ENCODE measurements at places on chromosomes 16 and 17.

DNA sequence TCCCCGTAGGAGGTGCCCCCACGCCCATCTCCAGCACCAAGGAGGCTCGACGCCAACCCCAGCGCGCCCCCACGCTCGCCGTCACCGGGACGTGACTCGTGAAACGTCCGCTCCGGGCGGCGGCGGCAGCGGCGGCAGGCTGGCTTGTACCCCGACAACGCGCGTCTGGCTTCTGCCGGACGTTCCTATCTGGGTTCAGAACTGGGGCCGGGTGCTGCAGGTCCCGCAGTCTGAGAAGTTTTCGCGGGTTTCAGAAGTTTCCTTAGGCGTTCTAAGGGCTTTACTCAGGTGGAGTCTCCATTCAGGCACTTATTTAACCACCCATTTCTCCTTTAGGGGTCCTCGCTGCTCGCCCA is 672 bp upstream of the ALKBH5 start:
- no peak for DNase-seq

- no peak for DNase-seq
These were observed 20.9 kb upstream of the STH start for GRCh38 chr17:45977976-45978626.

DNA sequence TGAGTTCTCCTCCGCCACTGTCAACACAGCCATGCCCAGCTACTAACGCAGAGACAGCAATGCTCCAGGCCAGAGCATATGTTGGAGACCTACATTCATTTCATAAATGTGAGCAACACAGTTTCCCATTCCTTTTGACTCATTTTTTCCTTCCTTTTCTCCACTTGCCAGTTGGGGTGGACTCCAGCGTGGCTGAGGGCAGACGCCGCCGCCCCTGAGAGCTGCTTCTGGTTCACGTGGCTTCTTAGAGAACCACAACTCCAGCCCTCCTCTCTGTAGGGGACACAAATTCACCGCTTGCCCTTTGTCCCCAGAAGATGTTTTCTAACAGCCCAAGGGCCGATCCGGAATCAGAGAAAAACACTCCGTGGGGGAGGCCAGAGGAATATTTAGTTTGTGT is 45.8 kb upstream of the ZCCHC14 start:
- DNase-seq, result no peak

DNA sequence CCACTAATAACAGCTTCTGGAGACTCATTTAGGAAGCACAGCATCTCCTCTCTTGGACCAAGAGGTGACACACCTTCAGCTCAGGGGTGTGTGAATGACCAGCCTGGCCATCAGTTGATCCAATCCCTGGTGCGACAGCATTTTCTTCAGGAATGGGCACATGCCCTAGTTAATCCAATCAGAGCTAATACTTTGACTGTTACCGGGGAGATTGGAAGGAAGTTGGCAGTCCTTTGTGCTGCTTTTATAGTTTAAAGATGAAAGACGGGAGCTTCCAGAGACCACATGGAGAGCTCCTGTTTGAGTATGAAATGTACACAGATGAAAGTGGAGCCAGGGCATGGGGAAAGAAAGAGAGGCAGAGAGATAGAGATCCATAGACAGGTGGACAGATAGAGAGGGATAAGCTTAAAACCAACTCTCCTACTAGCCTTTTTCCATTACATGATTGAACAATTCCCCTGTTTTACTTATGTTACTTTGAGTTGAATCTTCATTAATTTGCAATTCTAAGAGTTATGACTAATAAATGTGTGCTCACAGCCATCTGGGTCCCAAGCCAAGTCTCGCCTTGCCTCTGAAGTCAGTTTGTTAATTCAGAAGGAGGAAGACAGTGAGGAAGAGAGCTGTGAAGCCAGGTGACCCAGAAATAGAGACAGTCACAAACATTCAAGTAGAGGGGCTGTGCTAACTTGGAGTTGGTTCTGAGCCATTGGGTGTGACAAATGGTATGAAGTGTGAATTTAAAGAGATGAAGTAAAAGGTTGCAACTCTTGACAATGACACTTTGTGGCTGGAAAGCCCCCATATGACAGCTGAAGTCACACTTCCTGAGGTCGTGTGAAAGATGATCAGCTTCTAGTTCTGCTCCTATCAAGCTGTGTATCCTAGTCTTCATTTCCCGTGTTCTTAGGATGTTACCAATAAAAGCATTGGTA is 120.0 kb upstream of the GOT2 start:
- DNase-seq, result no peak

- no peak for DNase-seq
These were observed 147.2 kb downstream of the UTP18 start for GRCh38 chr17:51407576-51407975.

DNA sequence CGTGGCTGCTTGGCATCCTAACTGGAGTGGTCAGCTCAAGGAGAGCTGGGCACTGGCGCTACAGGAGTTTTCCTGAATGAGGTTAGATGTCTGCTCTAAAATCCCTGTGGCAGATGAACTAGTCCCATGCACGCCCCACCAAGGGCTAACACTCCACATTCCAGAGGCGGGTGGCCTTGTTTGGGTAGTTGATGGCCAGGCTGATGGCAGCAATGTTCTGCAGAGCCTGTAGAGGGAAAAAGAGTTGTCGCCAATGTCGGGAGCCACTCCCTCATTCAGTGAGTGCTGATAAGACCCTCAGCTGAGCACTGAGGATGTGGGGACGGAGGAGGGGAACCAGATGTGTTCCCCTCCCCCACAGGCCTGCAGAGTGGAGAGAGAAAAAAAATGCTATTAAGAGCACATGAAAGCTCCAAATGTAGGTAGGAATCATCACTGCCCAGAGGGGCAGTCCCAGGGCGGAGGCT is 42.5 kb upstream of the ATP2A3 start:
- no peak for DNase-seq

- no peak for DNase-seq
These were observed 10.5 kb downstream of the IQCK start for GRCh38 chr16:19728636-19728965.

- no peak for DNase-seq
These were observed 11.1 kb upstream of the FLYWCH1 start for GRCh38 chr16:2900526-2901075.

GRCh38 chr16:66581246-66581952 is 2.1 kb downstream of the CMTM2 start:
- DNase-seq, result no peak

DNA sequence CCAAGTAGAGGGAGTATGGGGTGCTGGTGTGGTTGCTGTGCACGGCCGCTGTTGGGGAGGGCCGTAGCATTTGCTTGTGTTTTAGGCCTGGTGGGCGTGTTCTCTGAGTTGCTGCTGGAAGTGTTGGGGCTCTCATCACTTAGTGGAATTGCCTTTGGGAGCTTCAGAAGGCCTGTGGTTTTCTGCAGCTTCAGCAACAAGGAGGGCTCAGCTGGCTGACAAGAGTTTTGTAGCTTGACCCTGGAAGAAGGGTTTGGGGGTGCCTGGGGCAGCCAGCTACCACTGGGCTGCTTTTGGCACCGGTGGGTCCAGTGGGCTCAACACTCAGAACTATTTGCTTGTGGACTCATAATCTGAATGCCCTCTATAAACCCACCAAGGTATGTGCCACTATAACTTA is 30.9 kb downstream of the HAPSTR1 start:
- DNase-seq, result no peak

DNA sequence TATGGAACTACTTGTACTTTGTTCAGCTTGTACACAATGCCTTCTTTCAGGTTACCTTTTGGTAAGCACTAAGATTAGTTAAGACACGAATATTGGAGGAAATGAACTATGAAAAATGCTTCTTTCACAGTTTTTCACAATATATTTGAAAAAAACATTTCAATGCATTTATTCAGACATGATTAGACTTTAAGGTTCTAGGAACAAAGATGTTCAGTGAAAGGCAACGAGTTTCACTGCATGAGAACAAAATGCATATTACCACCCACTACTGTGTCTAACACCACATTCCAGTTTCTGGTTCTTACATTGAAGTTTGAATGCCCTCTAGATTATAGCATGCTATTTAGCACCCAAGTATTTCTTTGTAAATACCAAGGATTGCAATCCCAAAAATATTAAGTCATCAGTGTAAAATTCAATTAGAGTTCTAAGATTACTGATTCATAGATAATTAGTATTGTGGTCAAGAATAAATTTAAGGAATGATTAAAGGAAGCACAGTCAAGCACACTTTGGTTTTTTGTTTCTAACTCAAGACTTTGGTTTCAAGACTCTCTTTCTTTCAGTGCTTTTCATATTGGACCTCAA is 261.7 kb downstream of the CEP112 start:
- DNase-seq, result no peak

- DNase-seq, result no peak
These were observed 28.5 kb upstream of the TRAP1 start for GRCh38 chr16:3745751-3746355.

DNA sequence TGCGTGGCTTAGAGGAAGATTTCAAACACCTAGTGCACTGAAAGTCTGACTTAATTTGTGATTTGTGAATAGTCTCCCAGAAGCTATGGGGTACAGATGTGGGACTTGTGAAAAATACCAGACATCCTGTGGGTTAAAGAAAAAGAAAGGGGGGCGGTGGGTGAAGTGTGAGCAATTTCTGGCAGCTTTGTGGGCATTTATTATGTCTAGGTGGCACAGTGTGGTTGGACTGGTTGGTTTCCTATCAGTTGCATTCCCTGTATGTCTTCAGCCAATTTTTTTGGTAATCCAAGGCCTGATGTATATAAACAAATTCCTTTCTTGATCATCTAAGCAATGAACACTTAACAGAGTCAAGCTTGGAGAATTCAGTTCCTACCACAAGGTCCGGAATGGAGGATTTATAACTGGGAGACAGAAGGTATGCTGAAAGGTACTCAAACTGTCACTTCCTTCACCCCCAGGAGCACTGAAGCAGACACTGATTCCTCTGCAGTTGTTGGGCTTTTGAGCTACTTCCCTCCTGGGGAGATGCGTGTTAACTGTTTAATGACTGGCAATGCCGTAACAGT is 211.6 kb downstream of the WWOX start:
- no peak for DNase-seq

- DNase-seq, result no peak
These were observed 140.0 kb downstream of the IRF8 start for GRCh38 chr16:86038926-86039310.

DNA sequence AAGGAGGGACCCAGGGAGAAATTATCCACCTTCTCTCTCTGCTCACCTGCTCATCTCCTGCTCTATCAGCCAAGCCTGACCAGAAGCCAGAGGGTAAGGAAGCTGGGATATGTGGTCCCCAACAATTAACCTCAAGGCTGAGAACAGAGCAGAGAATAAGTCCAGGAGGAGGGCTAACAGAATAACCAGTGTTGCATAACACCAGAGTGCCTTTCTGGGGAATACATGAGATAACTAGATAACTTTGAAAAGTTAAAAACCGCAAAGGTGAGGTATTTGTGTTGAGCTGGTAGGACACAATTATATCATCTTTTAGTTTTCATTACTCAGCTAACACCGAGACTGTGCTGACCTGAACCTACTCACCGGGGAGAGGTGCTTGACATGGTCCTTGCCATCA is 180.8 kb downstream of the SALL1 start:
- DNase-seq, result no peak

GRCh38 chr17:7020894-7021664 is 1.8 kb upstream of the BCL6B start:
- no peak for DNase-seq

GRCh38 chr16:85451641-85452363 is 161.3 kb upstream of the GSE1 start:
- no peak for DNase-seq

- no peak for DNase-seq
These were observed 63.7 kb upstream of the AKTIP start for GRCh38 chr16:53566552-53567245.

DNA sequence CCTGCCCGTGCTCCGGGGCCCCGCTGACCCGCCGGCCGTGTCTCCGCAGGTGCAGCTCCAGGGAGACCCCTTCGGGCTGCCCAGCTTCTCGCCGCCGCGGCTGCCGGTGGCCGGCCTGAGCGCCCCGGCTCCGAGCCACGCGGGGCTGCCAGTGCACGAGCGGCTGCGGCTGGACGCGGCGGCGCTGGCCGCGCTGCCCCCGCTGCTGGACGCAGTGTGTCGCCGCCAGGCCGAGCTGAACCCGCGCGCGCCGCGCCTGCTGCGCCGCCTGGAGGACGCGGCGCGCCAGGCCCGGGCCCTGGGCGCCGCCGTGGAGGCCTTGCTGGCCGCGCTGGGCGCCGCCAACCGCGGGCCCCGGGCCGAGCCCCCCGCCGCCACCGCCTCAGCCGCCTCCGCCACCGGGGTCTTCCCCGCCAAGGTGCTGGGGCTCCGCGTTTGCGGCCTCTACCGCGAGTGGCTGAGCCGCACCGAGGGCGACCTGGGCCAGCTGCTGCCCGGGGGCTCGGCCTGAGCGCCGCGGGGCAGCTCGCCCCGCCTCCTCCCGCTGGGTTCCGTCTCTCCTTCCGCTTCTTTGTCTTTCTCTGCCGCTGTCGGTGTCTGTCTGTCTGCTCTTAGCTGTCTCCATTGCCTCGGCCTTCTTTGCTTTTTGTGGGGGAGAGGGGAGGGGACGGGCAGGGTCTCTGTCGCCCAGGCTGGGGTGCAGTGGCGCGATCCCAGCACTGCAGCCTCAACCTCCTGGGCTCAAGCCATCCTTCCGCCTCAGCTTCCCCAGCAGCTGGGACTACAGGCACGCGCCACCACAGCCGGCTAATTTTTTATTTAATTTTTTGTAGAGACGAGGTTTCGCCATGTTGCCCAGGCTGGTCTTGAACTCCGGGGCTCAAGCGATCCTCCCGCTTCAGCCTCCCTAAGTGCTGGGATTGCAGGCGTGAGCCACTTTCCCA is 5.9 kb downstream of the CTF1 start:
- DNase-seq, result peak; percentile 75
